ENCODE measurements at places on chromosomes 2 and 18. TPM values are rescaled to one million over a fixed set of nuclear protein-coding genes. Genes with fewer than 3 reads are reported as not detected.

LOXHD1 gene
- polyA plus RNA-seq, result 3.2 TPM

TMEM178A gene
- 16.3 TPM for polyA plus RNA-seq

GLI2 gene
- 8.5 TPM for polyA plus RNA-seq

ATL2 gene
- polyA plus RNA-seq, result 33.4 TPM

TUBA3D gene
- 0.72 TPM for polyA plus RNA-seq

CSRNP3 gene
- 9.4 TPM for polyA plus RNA-seq

GRCh38 chr2:177289824-177290628 is 25.5 kb upstream of the NFE2L2 start:
- DNase-seq, result no peak

DNA sequence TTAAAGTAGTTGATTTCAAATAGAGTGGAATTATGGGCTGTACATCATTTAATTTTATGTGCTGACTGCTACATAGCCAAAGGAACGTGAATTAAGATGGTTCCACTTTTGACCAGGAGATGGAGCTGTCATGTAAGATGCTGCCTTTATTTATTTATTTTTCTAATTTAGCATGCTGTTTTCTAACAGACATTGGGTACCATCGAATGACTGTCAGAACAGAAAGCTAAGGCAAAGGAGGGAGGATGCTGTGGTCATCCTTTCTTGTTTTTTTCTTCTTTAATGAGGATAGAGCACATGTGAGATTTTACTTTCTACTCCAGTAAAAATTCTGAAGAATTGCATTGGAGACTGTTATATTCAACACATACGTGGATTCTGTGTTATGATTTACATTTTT is at the start of gene SCN2A:
Gene SCN2A, plus strand, starts transcription at position 185 of the 400 bp plus-strand sequence. CDS start 56,410 bp downstream, outside the sequence.
- DNase-seq, result peak; percentile 9

- no peak for DNase-seq
Observed at GRCh38 chr2:138238908-138239307, 262.7 kb upstream of the SPOPL start.

- no peak for DNase-seq
Observed at GRCh38 chr2:113757138-113757657, 756 bp upstream of the SLC35F5 start.

DNA sequence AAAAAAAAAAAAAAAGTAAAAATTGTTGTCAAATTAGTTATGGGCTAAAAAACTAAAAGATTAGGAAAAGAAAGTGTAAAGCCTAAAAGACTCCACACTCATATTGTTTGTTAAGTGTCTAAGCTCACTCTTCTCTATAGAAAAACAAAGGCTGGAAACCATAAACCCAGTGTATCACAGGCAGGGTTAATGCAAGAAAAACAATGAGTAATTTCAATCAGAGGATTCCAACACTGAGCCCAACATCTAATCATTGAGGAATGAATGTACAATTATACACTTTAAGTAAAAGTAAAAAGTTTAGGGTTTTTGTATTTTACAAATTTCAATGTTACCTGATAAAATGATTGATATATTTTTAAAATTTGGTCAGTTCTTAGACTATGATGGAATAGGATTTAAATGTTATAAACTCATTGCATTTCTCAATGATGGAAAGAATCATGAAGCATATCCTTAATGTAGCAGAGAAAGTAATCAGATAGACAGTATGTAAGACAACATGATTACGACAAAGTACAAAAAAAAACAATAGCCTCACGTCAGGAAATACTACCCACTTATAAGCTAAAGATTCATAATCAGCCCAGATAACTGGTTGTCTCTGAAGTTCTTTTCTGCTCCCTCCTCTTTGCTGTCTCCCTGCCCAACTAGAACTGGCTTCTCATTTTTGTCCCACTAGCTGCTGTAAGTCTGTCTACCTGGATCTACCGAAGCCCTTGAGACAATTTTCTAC is 44.5 kb upstream of the SP3 start:
- no peak for DNase-seq

GRCh38 chr2:240186191-240186725 is 45.8 kb upstream of the OTOS start:
- no peak for DNase-seq

DNA sequence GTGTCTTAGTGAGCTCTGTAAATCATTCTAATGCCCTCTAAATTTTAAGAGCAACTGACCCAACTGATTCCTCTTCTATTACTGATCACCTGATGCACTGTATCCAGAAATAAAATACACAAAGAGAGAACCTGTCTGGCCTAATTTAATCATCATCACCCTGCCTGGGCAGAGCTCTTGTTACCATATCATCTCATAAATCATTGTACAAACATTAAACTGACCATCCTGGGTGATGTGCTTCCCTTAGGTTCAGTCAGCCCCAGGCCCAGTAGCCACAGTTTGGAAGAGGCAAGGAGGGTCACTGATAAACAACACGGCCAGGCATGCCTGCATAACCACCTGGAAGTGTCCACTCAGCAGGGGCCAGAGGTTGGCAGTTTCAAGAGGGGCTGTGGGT is 22.7 kb upstream of the ACMSD start:
- DNase-seq, result no peak

- no peak for DNase-seq
Observed at GRCh38 chr2:240627736-240628506, 2.6 kb downstream of the GPR35 start.

Measured in forelimb muscle (tissue), 1 donor.